NCI-H1092 (cell line): ENCODE measurements at places on chromosomes 12 and 14.

GRCh38 chr14:103243764-103244737 lies 90.0 kb upstream of the EIF5 start:
- no peak for DNase-seq

DNA sequence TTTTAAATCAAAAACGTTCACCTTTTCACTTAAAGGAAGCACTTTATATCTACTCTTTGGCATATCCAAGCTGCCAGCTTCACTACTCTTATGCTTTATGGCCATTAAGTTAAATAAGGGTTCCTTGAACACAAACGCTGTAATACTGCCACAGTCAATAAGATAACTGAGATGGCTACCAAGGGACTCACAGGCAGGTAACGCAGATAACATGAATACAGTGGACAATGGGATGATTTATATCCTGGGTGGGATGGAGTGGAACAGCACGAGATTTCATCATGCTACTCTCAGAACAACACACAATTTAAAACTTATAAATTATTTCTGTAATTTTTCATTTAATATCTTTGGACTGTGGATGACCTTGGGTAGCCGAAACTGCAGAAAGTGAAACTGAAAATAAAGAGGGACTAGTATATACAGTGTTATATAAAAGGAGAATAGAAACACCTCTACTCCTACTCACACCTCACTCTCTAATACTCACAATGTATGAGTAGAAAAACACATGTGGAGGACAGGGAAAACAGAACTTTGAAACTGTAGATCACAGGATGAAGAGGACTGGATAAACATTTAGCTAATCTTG lies 367.3 kb downstream of the C12orf50 start:
- DNase-seq: no peak

- DNase-seq: no peak
These were observed 39.7 kb downstream of the FOXN4 start for GRCh38 chr12:109269428-109269827.

- no peak for DNase-seq
These were observed 401.8 kb upstream of the TMPO start for GRCh38 chr12:98113548-98113947.

GRCh38 chr12:120399531-120399930 lies 30.6 kb upstream of the MSI1 start:
- no peak for DNase-seq

GRCh38 chr12:124190312-124191023 lies 104.4 kb upstream of the RFLNA start:
- no peak for DNase-seq
